ENCODE measurements at places on chromosomes 11 and 22.

DNA sequence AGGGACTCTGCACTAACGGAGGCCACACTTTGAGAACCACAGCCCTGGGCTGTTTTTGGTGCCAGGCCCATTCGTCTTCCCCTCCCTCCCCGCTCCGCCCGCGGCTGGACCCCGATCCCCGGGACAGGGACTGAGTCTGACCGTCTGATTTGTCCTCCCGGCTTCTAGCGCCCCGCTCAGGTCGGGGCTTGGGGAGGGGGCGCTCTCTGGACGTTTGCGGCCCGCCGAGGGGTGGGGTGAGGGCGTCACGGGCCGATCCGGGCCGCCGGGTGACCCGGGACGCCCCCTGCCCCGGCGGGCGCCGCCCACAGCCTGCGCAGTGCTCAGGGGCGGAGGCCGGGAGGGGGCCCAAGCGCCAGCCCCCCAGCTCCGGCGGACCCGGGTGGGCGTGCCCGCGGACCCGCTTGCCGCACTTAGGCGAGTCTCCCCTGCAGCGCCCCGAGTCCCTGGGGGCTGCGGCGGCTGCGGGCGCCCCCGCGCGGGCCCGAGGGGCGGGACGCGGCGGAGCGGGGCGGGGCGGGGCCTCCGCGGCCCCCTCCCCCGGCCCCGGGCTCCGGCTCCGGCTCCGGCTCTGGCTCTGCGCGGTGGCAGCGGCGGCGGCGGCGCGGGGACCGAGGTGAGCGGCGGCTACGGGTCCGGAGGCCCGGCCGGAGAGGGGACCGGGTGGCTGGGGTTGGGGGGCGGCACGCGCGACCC is 33.7 kb upstream of the PRR5 start:
- no peak for DNase-seq

GRCh38 chr11:116857316-116857715 is 19.9 kb upstream of the APOA1 start:
- DNase-seq = no peak

DNA sequence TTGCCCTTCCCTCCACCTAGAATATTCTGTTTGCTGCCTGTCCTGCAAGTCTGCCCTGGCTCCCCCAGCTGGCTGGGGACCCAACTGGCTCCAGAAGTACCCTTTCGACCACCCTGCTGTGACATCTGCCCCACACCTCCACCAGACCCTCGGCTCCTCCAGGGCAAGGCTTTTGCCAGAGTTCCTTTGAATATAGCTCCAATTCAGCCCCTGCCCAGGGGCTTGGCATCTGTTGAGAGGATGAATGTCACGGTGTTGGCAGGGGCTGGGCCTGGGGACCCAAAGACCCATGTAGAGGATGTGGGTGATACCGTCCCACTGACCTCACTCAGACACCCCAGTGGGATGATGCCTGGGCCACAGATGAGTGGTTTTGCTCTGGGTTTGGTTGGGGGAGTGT is 4.0 kb downstream of the NLRP6 start:
- DNase-seq = no peak

GRCh38 chr11:69153661-69154060 is 2.1 kb upstream of the SMIM38 start:
- DNase-seq = no peak

DNA sequence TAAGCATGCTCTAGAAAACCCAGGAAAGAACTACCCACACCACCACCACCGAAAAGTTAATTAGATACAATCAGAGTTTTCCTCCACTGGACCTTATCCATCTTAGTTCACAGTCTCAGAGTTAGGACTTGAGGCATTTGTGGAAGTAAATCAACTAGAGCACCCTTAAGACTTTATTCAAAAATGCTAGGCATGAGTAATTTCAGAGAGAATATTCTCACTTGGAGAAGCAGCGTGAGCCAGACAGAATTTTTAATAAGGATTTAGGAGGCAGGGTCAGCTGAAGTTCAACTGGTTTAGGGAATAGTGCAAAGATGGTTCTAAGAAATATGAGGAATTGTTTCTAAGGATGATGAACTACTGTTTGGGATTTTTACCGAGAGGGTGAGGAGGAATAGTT is 1.2 kb upstream of the OLFML1 start:
- DNase-seq = no peak

DNA sequence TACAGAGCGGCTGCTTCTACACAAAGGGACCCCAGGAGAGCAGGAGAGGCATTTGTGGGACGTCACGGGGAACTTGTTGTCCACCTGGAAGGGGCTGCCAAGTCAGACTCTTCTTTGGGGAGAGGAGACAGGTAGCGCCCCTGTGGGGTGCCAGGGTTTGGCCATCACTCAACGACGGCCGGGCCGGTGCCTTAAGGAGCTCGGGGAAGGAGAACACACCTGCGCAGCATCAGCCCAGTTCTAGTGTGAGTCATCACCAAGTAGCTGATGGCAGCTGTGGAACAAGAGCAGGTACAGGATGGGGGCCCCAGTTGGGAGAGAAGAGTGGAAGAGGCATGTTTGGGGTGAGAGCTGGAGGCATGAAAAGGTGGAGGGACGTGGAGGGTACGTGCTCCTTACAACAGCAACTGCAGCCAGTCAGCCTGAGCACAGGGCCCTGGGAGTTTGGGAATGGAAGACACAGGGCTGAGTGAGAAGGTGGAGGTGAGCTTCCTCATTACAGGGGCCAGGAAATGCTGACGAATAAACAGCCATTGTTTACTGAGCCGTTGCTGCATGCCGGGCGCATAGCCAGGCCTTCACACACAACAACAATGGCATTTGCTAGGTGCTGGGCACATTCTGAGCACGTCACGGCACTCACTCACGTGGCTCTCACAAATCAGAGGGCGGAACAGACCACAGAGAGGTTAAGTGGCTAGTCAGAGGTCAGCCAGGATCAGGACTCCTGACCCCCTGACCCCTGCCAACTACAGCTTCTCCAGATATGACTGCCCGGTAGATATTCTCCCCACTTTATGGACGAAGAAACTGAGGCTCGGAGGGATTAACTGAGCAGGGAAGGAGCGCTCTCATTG is 29.1 kb upstream of the TP53I11 start:
- DNase-seq = no peak

- DNase-seq = no peak
Measured at GRCh38 chr11:15783619-15784018, 572.7 kb downstream of the SOX6 start.

DNA sequence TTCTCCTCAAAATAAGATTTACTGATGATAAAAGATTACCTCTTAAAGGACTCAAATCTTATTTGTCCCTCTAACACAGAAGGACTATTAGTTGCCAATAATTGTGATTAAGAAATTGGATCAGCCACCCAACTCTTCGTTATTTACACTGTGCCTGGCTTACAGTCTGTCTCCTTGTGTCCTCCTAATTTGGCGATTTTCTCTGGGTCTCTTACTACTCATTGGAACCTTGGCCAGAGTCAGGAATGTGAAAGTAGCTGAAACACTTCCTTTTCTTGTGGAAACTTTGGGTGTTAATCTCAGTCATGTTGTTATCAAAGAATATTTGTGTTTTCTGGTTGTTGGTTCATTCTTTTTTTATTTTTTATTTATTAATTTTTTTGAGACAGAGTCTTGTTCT is 83.2 kb downstream of the TEAD1 start:
- DNase-seq = no peak

GRCh38 chr22:36753120-36753802 is 22.7 kb downstream of the IFT27 start:
- no peak for DNase-seq

- DNase-seq = peak; percentile 54
Measured at GRCh38 chr11:73376803-73377629, 817 bp downstream of the RELT start.

DNA sequence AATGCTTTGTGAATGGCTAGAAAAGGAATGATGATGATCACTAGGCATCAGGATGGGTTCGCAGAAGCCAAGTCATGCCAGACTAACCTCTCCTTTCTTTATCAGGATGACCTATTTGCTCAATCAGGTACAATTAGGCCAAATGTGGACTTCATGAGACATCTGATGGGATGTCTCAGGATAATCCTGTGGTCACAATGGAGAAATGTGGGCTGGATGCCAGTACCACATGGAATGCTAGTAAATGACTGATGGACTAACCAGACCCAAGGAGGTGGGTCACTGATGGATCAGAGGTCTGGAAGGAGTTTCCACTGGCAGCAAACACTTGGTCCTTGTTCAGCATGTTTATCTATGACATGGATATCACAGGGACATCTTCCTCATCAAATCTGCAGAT is 94.8 kb upstream of the PHOX2A start:
- no peak for DNase-seq

Data from HepG2 (cell line).